Hematopoietic multipotent progenitor cell (in vitro differentiated cells): ENCODE measurements at places on chromosomes 11 and 22. TPM values are rescaled to one million over a fixed set of nuclear protein-coding genes. Genes with fewer than 3 reads are reported as not detected.
A peak's percentile ranks its signal among the peaks of the same experiment; 100 is the strongest.

DNA sequence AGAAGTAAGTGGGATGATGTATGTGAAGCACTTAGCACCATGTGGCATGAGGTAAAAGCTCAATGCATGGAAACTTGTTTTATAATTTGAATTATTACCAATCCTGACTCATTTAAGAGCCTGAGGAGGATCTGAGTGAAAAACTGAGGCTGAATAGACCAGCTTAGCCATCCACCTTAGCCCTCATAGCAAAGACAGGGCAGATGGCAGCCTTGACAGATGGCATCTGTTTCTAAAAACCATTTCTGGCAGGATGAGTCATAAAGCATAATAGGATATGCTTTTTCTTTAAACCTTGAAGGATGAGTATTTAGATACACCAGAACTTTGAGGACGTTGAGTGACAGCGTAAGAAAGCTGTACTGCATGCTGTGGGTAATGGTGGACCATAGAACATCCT, 61.0 kb upstream of the NAV2 start:
- DNase-seq = no peak

GRCh38 chr11:63599211-63600122, 14.8 kb downstream of the PLAAT3 start:
- DNase-seq = no peak

DNA sequence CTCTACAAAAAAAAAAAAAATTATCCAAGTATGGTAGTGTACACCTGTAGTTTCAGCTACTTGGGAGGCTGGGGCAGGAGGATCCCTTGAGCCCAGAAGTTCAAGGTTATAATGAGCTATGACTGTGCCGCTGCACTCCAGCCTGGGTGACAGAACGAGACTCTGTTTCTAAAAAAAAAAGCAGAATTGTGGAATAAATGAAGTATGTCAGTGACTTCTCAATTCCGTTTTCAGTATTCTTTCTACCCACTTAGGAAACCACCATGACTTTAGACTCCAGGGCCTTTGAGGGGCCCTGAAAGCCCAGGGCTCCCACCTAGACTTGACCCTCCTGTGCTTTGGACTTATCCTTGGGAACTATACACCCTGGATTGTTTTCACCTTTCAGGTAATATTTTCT, 6.5 kb upstream of the NUP160 start:
- DNase-seq = no peak

GRCh38 chr11:65498042-65498726, 661 bp upstream of the MALAT1 start:
- peak; percentile 54 for DNase-seq

DNA sequence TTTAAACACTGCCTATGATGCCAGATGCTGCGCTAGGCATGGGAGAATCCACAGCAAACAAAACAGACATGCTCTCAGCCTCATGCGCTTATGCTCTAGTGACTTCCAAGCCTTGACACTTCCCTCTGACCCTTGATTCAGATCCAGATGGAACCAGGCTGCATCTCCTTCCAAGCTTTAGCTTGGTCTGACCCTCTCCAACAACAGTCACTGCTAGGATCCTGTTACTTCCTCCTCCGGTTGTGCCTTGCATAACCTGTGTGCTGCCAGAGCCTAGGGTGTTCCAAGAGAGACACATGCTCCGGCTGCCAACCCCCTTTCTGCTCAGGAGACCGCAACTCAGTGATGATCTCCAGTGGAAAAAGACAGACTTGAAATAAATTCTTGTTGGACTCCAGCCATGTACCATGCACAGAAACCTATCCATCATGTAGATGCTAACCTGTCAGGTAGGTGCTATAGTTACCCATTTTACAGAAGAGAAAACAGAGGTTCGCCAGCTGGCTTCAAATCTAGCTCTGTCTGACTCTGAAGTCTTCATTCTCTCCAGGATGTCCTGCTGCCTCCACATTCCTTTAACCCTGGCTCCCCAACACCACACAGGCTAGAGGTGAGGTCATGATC, 136.3 kb upstream of the TEAD1 start:
- no peak for DNase-seq

- no peak for DNase-seq
Measured at GRCh38 chr11:84241343-84242131, 955.4 kb upstream of the CCDC90B start.

- DNase-seq = peak; percentile 23
Measured at GRCh38 chr22:40578171-40578570, 58.3 kb downstream of the MRTFA start.

Gene UQCR10
- 83.7 TPM for total RNA-seq

DNA sequence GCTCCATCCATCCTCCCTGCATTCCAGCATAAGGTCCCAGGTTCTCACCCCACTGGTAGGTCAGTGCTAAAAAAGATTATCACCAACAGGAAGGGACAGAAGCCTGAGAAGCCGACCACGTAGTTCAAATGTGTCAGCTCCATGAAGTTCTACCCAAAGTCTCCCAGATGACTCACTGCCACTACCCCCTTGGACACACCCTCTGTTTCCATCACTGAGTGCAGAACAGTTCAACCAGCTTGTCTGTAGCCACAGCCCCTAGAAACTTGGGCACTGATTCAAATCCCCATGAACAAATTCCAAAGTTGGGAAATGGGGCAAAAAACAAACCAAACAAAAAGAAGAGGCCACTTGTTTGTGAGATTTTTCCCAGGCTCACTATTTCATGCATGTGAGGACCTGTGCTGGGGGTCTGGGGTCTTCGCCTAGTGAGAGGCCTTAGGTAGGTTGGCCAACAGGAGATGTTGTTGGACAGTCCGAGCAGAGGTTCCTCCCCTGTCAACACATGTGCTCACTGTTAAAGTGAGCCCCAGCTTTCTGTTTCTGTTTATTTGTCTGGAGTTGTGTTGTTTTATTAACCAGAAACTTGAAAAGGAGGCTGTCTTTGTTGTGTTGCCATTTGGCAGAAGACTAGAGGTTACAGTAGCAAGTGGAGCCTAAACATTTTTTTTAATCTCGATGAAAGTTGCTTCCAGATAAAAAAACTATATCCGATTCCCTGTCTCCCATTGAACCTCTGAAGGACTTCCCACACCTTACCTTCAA, 24.2 kb upstream of the FLI1 start:
- DNase-seq = peak; percentile 43

- DNase-seq = peak; percentile 72
Measured at GRCh38 chr22:50252082-50253045, 1.3 kb upstream of the HDAC10 start.

Gene RAB3IL1
- total RNA-seq = 0.54 TPM

Gene ZNF214
- 1.3 TPM for total RNA-seq

- no peak for DNase-seq
Measured at GRCh38 chr11:131300439-131300717, 70.0 kb upstream of the NTM start.

GRCh38 chr11:73040046-73040445, 102.1 kb downstream of the FCHSD2 start:
- DNase-seq = no peak

- DNase-seq = no peak
Measured at GRCh38 chr11:90803366-90803765, 580.5 kb upstream of the CHORDC1 start.

Gene MAPK12
- 30.2 TPM for total RNA-seq

DNA sequence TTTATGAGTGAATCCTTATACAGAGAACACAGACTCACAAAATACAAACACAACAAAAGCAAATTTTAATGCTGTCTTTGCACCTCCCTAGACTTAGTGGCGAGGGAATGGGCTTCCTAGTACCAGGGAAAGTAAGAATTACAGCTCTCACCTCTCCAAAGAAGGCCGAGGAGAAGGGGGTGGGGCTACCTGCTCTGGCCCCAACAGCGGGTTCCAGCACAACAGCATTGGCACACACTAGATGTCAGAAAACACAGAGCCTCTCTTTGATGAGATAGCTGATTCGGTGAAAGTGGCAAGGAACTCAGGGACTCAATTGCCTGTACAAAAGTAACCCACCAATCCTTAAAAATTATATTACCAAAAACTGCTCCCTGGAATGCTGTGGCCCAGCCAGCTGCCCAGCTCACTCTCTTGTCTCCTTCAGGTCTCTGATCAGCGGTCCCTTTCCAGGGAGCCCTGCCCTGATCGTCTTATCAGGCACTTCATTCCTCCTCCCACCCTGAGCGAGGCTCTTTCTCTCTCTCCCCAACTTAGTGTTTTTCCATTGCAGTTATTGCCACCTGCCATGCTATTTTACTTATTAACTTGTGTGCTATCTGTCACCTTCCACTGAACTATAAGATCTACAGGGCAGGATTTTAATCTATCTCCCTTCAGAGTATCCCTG, 30.7 kb downstream of the SPON1 start:
- DNase-seq = no peak

DNA sequence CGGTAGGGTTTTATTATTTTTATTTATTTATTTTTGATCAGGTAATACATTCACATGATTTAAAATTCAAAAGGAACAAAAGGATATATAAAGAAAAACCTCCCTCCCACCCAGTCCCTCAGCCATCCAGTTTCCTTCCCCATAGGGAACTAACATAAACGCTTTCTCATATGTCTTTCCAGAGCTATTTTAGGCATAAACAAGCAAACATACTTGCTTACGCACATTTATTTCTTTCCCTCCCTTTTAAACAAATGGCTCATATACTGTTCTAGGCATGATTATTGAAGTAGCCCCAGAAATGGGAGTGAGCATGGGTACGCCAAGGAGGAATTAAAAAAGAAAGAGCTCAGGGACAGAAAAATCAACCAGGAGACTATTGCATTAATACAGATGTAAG, 63.7 kb downstream of the LIF start:
- no peak for DNase-seq

DNA sequence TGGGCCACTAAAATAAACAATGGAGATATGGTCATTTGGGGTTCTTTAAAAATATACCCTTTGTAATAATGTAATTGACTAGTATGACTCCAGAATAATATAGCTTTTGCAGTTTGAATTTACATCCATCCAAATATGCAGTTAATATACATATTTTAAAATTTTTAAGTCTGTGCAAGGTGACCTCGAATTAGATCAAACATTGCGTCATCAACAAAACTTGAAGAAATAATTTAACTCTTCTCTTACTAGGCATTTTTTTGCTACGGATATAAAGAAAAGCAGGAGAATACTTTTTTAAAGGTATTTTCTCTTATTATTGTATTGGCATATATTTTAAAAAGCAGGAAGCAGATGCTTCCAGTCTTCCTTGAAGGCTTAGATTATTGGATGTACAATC, 10.7 kb downstream of the OR51A4 start:
- no peak for DNase-seq

DNA sequence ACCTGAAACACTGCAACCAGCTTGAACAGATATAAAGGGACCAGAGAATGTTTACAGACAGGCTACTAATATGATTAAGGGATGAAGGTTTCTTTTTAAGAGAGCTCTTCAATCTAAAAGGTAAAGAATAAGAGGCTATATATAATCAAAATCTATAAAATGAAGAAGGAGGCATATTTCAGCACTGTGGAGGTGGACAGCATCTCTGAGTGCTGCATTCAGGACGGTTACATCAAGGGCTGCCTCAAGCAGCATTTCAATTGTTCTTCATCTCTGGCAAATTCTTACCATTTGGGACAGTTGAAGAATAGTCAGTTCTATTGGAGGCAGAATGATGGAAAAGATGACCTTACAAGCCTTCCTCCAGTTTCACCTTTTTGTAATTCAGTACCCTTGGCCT, 139.6 kb upstream of the LMO1 start:
- DNase-seq = no peak

Gene SGSM1
- 1.1 TPM for total RNA-seq

- no peak for DNase-seq
Measured at GRCh38 chr22:38448945-38449745, 5.9 kb downstream of the KCNJ4 start.

- no peak for DNase-seq
Measured at GRCh38 chr11:128926437-128927107, 16.1 kb downstream of the TP53AIP1 start.
